Daoy (cell line): ENCODE measurements at places on chromosomes 6 and 20. TPM values are rescaled to one million over a fixed set of nuclear protein-coding genes. Genes with fewer than 3 reads are reported as not detected.
A peak's percentile ranks its signal among the peaks of the same experiment; 100 is the strongest.

The SPTLC3 gene
- total RNA-seq = 2.1 and 10.0 TPM in 2 replicates

DNA sequence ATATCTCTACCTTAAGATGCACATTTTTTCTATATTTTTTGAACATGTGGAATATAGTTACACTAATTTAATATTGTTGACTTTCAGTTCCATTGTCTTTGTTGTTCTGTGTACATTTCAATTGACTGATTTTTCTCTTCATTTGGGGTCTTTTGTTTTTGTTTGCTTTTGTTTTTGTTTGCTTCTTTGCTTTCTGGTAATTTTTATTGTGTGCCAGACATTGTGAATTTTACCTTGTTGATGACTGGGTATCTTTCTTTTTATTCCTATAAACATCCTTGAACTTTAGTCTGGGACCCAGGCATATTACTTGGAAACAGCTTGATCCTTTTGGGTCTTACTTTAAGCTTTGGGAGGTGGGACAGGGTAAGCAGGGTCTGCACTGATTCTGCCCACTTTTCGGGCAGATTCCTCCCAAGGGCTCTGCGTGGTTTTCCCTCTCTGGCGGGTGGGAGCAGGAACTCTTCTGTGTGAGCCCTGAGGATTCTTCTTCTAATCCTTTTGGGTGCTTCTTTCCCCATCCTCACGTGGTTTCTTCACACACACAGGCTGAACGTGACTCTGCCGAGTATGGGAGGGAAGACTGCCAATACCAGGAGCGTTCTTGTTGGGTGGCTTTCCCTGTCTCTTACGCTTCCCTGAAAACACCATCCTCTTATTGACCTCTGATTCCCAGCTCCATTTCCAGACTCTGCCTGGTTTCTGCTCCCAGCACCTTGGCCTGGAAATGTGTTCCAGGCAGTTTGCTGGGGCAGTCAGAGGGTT, 200.5 kb downstream of the ARID1B start:
- DNase-seq = peak; percentile 68

- DNase-seq = no peak
Measured at GRCh38 chr6:128259730-128260685, 260.4 kb downstream of the PTPRK start.

GRCh38 chr20:34331838-34332237, 28.7 kb upstream of the AHCY start:
- no peak for DNase-seq

GRCh38 chr6:98875375-98875774, 41.0 kb downstream of the POU3F2 start:
- no peak for DNase-seq

- DNase-seq = peak; percentile 74
Measured at GRCh38 chr6:146905181-146905704, 299.0 kb upstream of the STXBP5 start.

GRCh38 chr6:43705996-43706395, 18.4 kb upstream of the MRPS18A start:
- DNase-seq = no peak

DNA sequence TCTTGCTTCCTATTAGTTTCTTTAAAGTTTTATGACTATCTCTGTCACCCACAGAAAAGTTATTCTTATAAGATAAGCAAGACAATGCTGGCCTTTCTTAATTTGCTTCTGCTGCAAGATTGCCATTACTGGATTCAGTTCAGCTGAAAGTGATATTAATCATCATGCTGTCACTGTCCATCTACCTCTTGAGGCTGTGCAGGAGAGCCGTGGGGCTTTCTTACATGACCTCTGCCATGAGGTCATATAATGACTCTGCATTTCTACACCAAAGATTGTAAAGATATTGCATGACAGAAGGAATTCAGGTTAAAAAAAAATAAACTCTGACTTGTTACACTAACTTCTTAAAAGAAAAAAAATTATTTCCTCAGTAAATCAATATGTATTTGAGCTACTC, 106.9 kb downstream of the TRDN start:
- DNase-seq = peak; percentile 10

GRCh38 chr6:112434896-112435435, 87.8 kb downstream of the RFPL4B start:
- DNase-seq = no peak

DNA sequence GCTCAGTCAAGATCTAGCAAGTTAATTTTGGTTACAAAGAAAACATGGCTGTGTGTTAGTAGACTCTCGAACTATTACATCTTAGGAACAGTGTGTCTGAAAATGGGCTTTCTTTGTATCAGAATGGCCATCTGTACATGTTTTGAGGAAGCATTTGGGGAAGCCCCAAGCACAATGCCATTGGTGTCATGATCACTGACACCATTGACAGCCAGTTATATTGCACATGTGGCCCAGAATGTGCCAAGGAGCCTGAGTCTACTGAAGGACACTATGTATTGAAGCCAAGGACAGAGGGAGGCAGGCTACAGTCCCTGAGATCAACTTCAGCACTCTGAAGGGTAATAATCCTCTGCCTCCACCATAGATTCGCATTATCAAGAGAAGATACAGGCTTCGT, 12.6 kb upstream of the FAM50B start:
- DNase-seq = no peak

The NT5DC1 gene
- total RNA-seq = 5.1 and 18.3 TPM in 2 replicates

DNA sequence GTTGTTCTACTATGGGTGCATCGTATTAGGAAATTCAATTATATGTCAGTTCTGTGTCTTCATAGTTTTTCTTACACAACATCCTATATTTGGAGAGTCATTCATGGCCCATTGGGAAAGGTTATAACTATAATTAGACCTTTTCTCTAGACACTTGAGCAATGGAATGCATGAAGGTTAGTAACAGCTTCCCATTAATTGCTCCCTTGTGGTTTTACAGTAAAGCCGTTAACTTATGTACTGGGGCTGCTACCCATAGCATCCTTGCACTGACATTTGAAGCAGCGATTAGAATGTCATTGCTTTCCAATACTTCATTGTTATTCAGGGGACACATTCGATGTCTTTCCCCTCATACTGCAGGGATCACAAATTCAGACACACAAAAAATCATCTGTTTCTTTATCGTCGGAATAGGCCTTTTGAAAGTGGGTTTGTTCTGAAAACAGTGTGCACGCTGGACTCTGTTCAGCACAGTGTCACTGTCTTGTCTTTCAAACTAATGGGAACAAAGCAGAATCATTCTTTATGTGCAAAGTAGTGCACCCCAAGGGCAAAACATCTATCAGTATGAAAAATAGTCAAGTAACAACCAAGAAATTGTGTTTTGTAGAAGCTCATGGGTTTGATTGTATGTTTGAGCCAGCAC, 634.3 kb upstream of the MAP3K7 start:
- no peak for DNase-seq

DNA sequence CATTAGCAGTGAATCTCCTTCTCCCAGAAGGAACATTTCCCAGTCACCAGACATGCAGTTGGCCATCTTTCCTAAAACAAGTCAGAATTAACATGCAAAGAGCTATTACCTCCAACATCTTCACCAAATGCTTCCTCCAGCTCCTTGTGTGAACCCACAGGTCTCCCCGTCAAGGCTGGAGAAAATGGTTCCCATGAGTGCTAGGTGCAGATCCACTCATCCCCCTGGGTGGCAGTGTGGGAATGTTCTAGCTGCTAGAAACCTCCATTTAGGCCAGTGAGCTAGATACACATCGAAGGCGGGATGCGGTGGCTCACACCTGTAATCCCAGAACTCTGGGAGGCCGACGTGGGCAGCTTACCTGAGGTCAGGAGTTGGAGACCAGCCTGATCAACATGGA, 603.9 kb upstream of the SLC35B3 start:
- DNase-seq = peak; percentile 54

- DNase-seq = no peak
Measured at GRCh38 chr20:53171065-53171464, 198.9 kb downstream of the TSHZ2 start.

DNA sequence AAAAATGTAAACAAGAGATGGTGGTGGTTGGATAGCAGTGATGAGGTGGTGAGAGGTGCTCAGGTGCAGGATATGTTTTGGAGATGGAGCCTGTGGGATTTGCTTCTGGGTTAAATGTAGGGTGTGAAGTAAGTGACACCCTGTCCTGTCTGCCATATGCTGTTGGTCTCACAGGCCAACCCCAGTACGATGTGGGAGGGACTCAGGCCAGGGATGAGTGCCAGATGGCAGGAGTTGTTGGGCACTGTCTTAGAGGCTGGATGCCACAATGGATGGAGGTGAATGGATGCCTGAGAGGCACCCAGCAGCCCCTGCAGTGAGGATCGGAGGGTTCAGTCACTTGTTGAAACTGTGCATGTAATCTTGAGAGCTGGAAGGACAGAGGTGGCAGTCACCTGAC, 259.3 kb downstream of the NRN1 start:
- DNase-seq = no peak

GRCh38 chr20:58240471-58240870, 12.0 kb upstream of the ANKRD60 start:
- no peak for DNase-seq

DNA sequence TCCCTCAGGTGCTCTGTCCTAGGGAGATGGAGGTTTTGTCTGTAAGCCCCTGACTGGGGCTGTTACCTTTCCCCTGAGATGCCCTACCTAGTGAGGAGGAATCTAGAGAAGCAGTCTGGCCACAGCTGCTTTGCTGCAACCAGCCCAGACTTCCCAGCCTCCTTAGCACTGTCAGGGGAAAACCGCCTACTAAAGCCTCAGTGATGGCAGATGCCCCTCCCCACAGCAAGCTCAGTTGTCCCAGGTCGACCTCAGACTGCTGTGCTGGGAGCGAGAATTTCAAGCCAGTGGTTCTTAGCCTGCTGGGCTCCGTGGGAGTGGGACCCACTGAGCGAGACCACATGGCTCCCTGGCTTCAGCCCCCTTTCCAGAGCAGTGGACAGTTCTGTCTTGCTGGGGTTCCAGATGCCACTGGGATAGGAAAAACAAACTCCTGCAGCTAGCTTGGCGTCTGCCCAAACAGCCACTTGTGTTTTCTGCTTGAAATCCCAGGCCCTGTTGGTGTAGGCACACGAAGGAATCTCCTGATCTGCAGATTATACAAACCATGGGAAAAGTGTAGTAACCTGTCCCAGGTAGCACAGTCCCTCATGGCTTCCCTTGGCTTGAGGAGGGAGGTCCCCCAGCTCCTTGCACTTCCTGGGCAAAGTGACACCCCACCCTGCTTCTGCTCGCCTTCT, 146.4 kb upstream of the PROKR2 start:
- DNase-seq = no peak

DNA sequence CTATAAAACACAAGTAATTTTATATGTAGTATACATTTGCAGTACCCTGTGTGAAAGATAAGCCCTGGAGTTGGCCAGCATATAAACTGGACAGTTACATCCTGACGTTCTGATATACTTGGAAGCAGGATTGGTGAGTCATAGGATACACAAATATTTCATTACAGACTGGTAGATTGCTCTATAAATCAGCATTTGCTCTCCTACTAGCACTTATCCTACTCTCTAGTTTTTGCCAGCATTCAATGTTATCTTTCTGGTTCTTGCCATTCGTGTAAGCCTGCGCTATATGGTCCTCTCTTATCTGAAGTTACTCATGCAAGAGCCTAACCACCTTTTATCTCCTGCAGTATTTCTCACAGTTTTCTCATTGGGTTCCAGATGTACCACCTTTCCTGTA, 680.2 kb upstream of the MMS22L start:
- DNase-seq = peak; percentile 61

The PTCRA gene
- total RNA-seq = not detected in 2 replicates

The TPBG gene
- total RNA-seq = 24.7 and 33.2 TPM in 2 replicates

GRCh38 chr6:125806813-125807212, 16.1 kb downstream of the NCOA7 start:
- DNase-seq = no peak

- DNase-seq = no peak
Measured at GRCh38 chr6:101281266-101281665, 112.2 kb upstream of the GRIK2 start.

- no peak for DNase-seq
Measured at GRCh38 chr6:27778625-27779417, 133.4 kb downstream of the OR2B2 start.

DNA sequence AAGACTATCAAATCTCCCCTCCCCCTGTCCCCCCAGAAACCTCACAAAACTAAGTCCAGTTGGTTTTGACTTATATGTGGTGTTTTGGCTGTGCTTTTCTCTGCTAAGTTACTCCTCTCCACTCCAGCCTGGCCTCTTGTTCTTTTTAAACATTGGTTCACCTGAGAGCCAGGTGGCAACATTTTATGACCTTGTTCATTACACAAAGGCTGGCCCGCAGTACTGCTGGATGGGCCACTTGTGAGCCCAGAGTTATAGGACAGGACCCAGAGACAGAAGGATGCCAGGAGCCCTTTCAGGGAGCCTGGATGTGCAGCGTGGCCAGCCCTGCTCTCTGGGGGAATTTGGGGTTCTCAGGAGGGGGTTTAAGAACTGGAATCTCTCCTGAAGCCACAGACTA, 90.0 kb downstream of the RAMACL start:
- no peak for DNase-seq

DNA sequence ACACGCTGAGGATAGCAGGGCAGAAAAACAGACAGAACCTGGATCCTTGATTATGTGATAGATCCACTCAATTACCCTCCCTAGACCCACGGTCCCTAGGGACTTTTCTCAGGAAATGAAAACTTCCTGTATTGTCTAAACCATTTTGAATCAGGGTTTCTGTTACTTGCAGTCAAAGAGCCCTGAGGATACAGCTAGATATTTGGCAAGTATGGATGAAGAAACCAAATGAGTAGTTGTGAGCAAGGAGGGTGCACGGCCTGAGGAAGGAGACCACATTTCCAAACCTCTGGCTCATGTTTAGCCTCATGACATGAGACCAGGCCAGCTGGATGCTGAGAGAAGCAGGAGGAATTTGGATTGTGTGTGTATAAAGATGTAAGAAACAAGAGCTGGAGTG, 91.6 kb downstream of the MRPL14 start:
- no peak for DNase-seq

GRCh38 chr6:54719633-54720032, 126.9 kb upstream of the FAM83B start:
- DNase-seq = no peak

The OLIG3 gene
- total RNA-seq = not detected in 2 replicates

The SLC17A2 gene
- not detected in 2 replicates for total RNA-seq

The HLA-DRB1 gene
- 0.34 and 0.63 TPM in 2 replicates for total RNA-seq

- no peak for DNase-seq
Measured at GRCh38 chr6:156851454-156851921, 74.3 kb downstream of the ARID1B start.

DNA sequence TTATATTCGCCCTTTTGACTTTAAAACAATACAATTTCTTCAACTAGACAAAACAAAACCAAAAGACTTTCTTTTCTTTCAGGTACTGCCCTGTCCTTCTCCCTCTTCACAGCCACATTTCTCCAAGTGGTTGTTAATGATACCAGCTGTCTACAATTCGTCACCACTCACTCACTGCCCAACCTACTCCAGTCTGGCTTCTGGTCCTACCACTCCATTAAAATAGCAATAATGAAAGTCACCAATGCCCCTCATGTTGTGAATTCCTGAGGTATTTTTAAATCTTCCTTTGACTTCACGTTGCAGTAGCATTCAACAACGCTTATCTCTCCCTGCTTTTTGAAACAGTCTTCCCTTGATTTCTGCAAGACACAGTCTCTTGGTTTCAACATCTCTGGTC, 11.6 kb upstream of the MAN1A1 start:
- DNase-seq = peak; percentile 5

GRCh38 chr20:4109307-4109940, 94.1 kb upstream of the RNF24 start:
- no peak for DNase-seq

The HLA-DMB gene
- 0.23 and 3.2 TPM in 2 replicates for total RNA-seq

GRCh38 chr20:52160621-52161204, 30.9 kb downstream of the ZFP64 start:
- no peak for DNase-seq
